ENCODE measurements at places on chromosomes 13 and 19. TPM values are rescaled to one million over a fixed set of nuclear protein-coding genes. Genes with fewer than 3 reads are reported as not detected.
A peak's percentile ranks its signal among the peaks of the same experiment; 100 is the strongest.

GRCh38 chr13:30998136-30999088 is 66.0 kb downstream of the TEX26 start:
- DNase-seq = peak; percentile 52

GRCh38 chr19:23394511-23394910 is 760 bp downstream of the ZNF91 start:
- no peak for DNase-seq

DNA sequence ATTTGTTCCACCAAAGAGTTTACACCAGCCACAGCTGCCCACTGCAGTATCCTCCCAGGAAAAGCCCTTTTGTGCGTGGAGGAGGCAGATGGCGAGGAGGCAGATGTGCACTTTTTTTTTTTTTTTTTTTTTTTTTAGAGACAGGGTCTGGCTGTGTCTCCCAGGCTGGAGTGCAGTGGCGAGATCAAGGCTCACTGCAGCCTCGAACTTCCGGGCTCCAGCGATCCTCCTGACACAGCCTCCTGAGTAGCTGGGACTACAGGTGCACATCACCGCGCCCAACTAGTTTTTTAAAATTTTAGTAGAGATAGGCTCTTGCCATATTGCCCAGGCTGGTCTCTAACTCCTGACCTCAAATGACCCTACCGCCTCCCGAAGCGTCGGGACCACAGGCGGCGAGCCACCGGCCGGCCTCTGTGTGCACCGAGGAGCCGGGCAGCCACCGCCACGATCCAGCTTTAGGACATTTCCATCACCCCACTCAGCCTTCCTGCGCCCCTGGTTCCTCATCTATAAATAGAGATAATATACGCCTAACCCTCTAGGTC is 563 bp upstream of the PDCD5 start:
- no peak for DNase-seq

GRCh38 chr19:1765232-1765903 is 12.1 kb downstream of the ONECUT3 start:
- no peak for DNase-seq

GRCh38 chr13:73967397-73968165 is 166.6 kb downstream of the KLF12 start:
- DNase-seq = no peak

DNA sequence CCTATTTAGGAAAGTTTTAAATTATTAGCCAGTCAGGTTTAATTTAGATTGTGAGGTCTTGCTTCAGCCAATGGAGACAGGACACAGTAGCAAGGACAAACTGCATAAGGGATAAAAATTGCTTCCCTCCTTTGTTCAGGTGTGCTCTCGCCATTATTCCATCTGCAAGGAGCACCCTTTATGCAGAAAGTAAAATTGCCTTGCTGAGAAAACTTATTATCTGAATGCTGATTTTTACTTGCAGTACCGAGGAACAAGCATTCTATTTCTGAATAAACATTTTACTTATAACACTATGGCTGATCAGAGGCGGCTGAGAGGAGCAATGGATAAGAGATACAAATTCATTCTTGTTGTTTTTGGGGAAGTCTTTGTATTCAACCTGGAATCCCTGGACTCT is 8.0 kb downstream of the CYP4F22 start:
- no peak for DNase-seq

DNA sequence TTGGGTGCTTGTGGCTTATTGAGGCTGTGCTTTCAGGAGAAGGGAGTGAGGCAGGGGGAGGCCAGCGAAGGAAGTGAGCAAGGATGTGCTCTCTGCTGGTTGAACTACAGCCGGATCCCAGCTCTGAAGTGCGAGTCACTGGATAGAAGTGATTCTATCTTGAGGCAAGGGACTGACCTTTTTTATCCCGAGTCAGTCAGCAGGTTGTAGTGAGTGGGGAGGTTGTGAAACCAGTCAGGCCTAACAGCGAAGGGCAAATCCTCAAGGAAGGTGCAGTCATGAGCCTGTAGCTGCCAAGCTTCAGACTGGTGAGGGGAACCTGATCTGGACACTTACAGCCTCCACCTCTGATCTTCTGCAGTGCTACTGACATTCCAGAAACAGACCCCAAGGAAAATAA is 18.6 kb downstream of the SCEL start:
- peak; percentile 60 for DNase-seq

- no peak for DNase-seq
Measured at GRCh38 chr19:33445442-33446329, 72.2 kb downstream of the CEBPG start.

GRCh38 chr13:73138276-73138637 is 79.5 kb downstream of the KLF5 start:
- no peak for DNase-seq

GRCh38 chr19:5911366-5911765 is 2.7 kb upstream of the CAPS start:
- DNase-seq = no peak

- no peak for DNase-seq
Measured at GRCh38 chr13:46964789-46965527, 68.1 kb upstream of the HTR2A start.

DNA sequence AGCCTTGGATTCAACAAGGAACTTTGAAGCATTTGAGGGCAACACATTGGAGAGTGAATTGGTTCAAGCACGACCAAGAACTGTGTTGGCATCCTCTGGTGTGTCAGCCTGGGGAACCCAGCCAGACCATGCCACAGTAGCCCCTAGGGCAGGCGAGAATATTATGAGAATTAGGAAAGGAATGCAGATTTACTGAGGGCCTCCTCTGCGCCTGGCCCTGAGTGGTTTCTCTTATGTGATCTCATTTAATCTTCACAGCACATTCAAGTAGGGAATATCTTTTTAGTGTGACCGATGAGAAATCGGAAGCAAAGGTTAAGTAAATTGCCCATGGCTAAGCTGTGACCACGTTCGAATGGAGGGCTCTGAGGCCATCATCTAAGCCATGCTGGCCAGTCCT is 15.3 kb upstream of the ERICH6B start:
- DNase-seq = no peak

- DNase-seq = peak; percentile 24
Measured at GRCh38 chr19:46385636-46386035, 27.7 kb downstream of the CCDC8 start.

DNA sequence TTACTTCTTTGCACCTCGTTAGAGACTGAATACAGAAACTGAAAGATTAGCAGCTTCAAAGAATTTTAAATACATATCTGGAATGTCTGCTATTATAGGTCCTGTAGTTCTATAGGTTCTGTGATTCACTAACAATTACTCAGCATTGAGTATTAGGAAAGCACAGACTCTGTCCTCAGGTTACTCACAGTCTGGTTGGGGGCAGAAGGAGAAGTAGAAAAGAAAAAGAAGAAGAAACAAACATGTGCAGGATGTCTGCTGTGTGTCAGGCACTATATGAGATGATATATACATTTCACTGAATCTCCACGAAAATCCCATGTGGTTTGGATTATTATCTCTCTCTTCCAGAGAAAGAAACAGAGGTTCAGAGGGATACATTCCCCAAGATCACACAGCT is 40.1 kb downstream of the SERTM1 start:
- no peak for DNase-seq

- DNase-seq = no peak
Measured at GRCh38 chr19:42042455-42043170, 27.4 kb downstream of the GRIK5 start.

DNA sequence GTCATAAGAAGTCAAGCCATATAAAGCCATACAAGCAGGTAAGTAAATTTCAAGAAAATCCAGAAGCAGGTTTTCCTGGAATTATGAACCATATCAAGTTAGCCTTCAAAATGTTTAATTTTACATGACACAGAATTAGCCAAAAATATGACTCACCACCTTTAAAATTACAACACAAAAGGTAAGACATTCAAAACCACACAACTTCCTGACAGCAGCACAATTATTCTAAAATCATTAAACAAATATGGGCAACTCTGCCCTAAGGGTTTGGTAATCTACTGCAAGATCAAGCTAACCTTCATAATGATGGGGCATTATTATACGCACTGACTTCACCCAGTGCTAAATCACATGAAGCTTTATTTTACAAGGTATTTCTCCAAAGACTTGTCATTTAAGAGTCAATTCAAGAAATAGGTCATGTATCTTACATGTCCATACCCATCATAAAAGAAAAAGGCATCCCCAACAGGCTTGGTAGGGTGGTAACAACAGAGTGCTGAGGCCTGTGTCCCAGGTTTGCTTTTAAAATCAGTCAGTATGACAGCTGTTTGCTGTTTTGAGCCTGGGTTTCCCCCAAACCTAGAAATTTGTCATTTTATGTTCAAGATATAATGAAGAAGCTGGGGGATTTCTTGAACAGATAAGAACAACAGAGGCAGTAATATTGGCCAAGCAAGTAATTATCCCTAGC is 15.2 kb downstream of the RCBTB1 start:
- DNase-seq = no peak

DNA sequence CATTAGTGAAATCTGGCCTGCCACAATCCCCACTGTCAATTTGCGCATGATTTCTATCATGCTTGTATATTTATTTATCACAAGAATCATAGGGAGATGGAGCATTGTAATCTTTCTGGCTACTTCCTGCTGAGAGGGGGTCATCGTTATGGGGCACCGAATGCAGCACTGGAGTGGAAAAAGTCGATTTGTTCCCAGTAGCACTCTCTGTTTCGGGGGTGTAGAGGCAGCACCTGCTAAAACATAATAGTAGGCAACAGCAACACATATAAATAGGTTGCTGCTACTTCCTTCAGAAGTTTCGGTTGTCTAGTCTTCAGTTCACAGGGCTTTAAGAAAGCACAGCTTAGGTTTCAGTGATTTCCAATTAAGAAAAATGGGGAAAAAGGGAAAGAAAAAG is 23.4 kb upstream of the CEACAM21 start:
- no peak for DNase-seq

DNA sequence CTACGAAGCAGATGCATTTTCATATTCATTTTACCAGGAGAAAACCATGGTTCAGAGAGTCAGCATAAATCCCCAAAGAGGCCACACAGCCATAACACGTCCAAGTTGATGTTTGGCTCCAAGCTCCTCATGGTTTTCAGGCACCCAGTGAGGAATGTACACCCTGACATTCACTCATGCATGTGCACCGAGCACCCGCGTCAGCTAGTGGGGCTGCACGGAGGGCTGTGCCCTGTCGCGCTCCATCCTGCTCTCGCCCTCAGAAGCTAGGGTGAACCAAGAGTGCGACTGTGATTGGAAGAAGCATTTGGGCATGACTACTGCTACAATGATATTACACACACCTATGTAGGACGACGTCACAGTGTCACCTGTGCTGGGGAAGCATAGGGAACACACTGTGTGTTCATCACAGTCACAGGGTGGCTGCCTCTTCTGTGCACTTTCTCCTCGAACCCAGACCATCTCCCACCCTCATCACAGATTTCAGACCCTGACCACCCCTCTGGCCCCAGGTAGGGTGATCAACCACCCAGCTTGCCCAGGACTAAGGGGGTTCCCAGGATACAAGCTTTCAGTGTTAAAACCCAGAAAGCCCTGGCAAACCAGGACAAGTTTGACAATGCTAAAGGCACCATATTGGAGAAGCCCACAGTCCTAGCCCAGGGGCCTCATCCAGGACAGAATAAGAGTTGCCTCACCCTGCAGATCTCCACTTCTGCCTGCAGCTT is 148.6 kb upstream of the ZNF507 start:
- no peak for DNase-seq

GRCh38 chr19:55146078-55146704 is 2.8 kb downstream of the TNNT1 start:
- DNase-seq = no peak

GRCh38 chr13:40160618-40161350 is 505.3 kb downstream of the COG6 start:
- no peak for DNase-seq

DNA sequence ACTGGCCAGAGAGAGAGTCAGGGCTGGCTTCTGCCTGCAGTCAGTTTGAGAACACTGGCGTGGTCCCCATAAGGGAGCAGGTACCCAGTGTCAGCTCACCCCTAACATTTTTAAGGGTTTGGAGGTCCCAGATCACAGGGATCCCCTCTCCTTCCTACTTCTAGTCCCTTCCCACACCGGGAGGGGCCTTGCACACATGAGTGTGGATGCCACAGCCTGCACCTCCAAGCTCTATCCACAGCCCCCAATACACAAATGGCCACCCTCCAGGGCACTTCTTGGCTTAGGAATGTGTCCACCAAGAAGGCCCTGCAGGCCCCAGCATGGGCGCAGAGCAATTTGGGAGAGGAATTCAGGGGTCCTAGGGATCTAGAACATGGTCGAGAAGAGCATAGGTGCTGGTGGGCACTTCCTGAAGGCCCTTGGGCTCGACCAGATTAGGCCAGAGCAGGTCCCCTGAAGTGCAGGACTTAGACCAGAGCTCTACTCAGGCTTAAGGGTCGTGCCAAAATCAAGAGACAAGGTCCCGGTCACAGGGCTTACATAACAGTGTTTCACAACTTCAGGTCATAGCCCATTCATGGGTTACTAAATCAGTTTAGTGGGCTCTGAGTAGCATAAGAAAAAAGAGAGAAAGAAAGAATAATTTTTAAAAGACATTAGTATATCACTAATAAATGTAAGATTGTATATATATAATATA is 16.0 kb downstream of the FXYD5 start:
- no peak for DNase-seq

- peak; percentile 76 for DNase-seq
Measured at GRCh38 chr19:3189702-3190469, 4.2 kb downstream of the NCLN start.

DNA sequence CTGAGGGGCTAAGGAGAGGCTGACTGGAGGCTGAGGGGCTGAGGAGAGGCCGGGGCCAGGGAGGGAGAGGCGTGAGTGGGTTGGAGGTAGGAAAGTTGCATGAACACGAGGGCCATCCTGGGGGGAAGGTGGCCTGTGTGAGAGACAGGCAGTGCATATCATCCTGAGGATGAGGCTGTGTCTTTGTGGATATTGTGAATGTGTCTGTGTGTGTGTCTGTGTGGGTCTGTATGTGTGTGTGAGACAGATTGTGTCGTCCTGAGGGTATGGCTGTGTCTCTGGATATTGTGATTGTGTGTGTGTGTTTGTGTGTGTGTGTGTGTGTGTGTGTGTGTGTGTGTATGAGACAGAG is 422 bp downstream of the ZNF71 start:
- DNase-seq = no peak

GRCh38 chr19:10238172-10238783 is 7.1 kb upstream of the S1PR2 start:
- no peak for DNase-seq

DNA sequence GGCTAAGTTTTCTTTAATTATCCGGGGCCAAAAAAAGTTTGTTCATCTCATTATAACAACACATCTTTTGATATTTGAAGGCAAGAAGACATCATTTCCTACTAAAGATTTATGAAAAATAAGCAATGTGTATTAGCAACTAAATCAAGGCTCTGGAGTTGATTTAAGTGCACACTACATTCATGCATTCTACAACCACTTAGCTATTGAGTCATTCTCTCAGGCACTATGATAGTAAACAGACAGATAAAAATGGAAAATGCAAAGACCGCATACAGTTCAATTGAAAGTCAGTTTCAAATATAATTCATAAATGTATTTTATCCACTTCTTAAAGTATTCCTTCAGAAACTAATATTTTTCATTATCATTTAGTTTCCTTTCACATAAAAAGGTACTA is 1395.2 kb downstream of the PCDH9 start:
- no peak for DNase-seq

- no peak for DNase-seq
Measured at GRCh38 chr19:10551698-10552301, 8.1 kb downstream of the ATG4D start.

- no peak for DNase-seq
Measured at GRCh38 chr13:41457589-41458186, 338 bp downstream of the RGCC start.

The TPTE2 gene
- polyA plus RNA-seq = not detected

The MAP4K1 gene
- 3.9 TPM for polyA plus RNA-seq

The PPP1R15A gene
- 24.7 TPM for polyA plus RNA-seq

The CEACAM3 gene
- polyA plus RNA-seq = not detected

The CD70 gene
- not detected for polyA plus RNA-seq

The ZNF816 gene
- polyA plus RNA-seq = 4.4 TPM

The IGFL3 gene
- not detected for polyA plus RNA-seq

The BRSK1 gene
- 1.4 TPM for polyA plus RNA-seq

Measured in kidney (tissue), 22 donors.